Psoas muscle (tissue), 8 donors: ENCODE measurements at places on chromosomes 3 and 15.

- H3K36me3 ChIP-seq = no peaks in the 10 kb centered on the region
- peaks cover 6% of the 10 kb centered on the region for H3K4me1 ChIP-seq
- H3K27ac ChIP-seq = no peak overlapping the region
- H3K4me3 ChIP-seq = no peak overlapping the region
Measured at GRCh38 chr3:122985539-122985938, 42.0 kb downstream of the SEMA5B start.

GRCh38 chr3:177772908-177773557, 575.8 kb upstream of the TBL1XR1 start:
- H3K36me3 ChIP-seq = no peaks in the 10 kb centered on the region
- no peak overlapping the region for H3K4me3 ChIP-seq
- no peak for DNase-seq
- peaks cover 20% of the 10 kb centered on the region for H3K4me1 ChIP-seq
- H3K27me3 ChIP-seq = no peaks in the 10 kb centered on the region
- H3K27ac ChIP-seq = no peak overlapping the region

- no peak for DNase-seq
- no peaks in the 10 kb centered on the region for H3K36me3 ChIP-seq
- no peak overlapping the region for H3K4me3 ChIP-seq
- no peaks in the 10 kb centered on the region for H3K4me1 ChIP-seq
- no peaks in the 10 kb centered on the region for H3K27me3 ChIP-seq
Measured at GRCh38 chr3:191087391-191087790, 111.7 kb upstream of the OSTN start.

DNA sequence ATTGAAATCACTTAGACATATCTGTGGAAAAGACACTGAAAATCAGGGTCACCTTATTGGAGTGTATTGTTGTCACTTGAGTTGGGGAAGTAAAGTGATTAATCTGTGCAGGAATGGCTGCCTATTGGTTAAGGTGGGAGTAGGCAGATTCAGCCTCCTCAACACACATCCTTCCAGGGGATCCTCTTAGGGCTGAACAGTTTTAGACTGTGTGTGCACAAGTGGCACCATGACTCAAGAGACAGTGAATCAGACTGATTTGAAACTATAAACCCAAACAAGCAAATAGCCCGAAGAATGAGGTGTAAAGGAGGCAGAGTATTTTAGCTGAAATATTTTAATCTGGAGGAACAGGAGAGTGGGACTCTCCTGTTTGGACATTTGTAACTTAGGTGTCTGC, 4.9 kb downstream of the ABHD17C start:
- H3K4me3 ChIP-seq = no peak overlapping the region
- H3K27me3 ChIP-seq = no peaks in the 10 kb centered on the region
- no peak for DNase-seq
- H3K4me1 ChIP-seq = peaks cover 11% of the 10 kb centered on the region
- no peak overlapping the region for H3K27ac ChIP-seq
- no peaks in the 10 kb centered on the region for H3K36me3 ChIP-seq

DNA sequence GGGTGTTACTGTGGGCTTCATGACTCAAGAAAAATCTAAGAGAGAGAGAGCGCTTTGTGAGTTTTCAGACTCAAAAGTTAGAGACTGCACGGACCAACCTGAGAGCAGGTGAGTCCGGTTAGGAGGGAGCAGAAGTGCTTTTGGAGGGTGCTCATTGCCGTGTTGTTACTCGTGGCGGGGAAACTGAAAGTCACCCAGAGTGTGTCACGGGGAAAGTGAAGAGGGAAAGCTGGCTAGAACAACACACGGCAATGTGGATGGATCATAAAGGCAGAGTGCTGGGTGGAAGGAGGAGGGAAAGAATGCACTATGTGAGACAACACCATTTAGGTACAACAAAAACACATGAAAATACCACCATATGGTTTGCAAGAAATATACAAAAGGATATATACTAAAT, 112.3 kb downstream of the BDH1 start:
- H3K27me3 ChIP-seq = no peaks in the 10 kb centered on the region
- DNase-seq = no peak
- no peaks in the 10 kb centered on the region for H3K36me3 ChIP-seq

DNA sequence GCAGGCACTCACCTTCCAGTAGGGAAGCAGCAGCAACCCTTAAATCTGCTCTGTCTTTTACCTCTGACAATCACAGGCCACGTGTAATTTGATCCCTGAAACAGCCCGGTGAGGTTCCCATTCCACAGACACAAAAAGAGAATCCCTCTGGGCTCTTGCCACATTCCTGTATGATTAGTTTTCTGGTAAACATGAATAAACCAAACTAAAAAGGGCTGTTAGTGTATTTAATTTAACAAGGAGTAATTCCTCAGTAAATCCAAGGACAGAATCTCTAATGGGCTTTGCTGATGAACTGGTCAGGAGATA, 186.9 kb downstream of the FAM43A start:
- DNase-seq = no peak
- no peak overlapping the region for H3K27ac ChIP-seq
- H3K4me1 ChIP-seq = peaks cover 30% of the 10 kb centered on the region
- no peaks in the 10 kb centered on the region for H3K27me3 ChIP-seq
- no peak overlapping the region for H3K4me3 ChIP-seq

GRCh38 chr3:189270248-189270832, 98.6 kb downstream of the TPRG1 start:
- H3K27ac ChIP-seq = peak overlapping the region; percentile 53
- no peak overlapping the region for H3K4me3 ChIP-seq
- H3K36me3 ChIP-seq = no peaks in the 10 kb centered on the region
- no peaks in the 10 kb centered on the region for H3K27me3 ChIP-seq
- H3K4me1 ChIP-seq = peaks cover 29% of the 10 kb centered on the region

- H3K4me1 ChIP-seq = peaks cover 6% of the 10 kb centered on the region
- no peak for DNase-seq
- H3K36me3 ChIP-seq = no peaks in the 10 kb centered on the region
- peak overlapping the region; percentile 69 for H3K4me3 ChIP-seq
- no peaks in the 10 kb centered on the region for H3K27me3 ChIP-seq
Measured at GRCh38 chr15:73751511-73751898, 1.6 kb downstream of the INSYN1 start.

DNA sequence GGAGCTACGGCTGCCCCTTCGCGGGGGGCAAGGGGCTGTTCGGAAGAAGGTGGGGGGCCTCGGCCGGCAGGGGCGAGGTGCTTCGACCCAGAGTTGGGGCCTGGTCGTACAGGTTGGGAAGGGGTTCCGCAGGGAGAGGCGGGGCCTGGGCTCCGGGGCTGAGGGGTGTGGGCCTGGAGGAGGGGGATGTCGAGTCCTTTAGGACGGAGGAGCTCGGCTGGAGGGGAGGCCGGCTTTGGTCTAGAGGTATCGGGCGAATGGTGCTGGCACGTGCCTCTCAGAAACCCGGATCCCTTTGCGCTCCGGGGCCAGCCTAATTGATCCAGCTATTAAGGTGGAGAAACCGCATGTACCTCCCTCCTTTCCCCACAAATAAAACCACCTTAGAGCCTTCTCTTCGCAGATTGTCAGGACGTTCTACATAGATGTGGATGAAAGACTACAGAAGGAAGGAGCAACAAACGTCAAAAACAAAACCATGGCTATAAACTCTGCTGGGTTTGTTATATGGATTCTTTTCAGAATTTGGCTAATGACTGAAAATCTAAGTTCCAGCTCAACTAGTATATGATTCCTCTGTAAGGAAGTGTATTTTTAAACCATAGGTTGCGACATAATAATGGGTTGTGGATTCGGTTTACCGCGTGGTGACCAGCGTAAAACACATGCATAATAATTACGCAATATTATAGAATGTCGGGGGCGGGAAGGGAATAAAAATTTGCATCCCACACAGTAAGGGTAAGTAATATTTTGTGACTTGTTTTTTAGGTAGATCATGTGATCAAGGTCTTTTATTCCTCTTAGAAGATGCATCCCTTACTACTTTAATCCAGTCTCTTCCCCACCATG, 644 bp upstream of the NGLY1 start:
- peak overlapping the region; percentile 96 for H3K27ac ChIP-seq
- H3K4me3 ChIP-seq = peak overlapping the region; percentile 93
- no peaks in the 10 kb centered on the region for H3K27me3 ChIP-seq
- no peak for DNase-seq
- no peaks in the 10 kb centered on the region for H3K36me3 ChIP-seq
